Foreskin fibroblast (primary cell): ENCODE measurements at places on chromosomes 16 and 17.

DNA sequence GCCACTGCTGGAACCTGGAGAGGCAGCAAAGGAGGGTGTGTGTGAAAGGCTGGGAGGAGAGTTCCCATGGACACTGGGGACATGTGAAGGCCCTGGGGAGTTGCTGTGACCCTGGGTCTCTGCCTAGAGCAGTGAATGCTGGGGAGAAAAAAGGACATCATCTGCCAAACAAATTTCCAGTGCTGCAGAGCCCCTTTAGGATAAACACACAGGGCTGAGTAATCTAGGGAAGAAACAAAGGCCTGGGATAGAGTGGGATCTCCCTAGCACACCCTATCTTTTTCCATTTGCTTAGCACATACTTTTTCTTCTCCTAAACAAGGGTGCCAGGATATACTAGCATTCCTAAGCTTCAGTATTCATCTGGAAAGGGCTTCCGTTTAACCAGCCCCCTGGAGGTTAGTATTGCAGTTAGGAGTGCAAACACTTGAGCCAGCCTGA, 3.3 kb upstream of the HIGD1B start:
- no peak for DNase-seq

DNA sequence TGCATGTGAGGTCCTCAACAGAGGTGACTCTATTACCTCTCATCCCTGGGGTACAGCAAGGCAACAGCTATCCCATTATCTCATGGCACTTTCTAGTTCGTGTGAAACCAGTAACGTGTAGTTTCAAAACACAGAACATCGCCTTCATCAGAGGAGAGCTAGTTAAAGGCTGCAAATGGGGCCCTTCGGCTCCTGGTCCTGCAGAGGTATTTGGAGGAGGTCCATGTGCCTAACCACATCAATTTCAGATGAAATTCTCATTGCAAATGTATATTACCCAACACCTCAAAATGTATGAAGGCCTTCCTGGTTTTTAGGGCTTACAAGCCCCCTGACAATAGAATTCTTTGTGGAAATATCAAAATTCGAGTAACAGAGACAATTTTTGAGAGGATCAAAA, 95.7 kb upstream of the PSMD7 start:
- no peak for DNase-seq

DNA sequence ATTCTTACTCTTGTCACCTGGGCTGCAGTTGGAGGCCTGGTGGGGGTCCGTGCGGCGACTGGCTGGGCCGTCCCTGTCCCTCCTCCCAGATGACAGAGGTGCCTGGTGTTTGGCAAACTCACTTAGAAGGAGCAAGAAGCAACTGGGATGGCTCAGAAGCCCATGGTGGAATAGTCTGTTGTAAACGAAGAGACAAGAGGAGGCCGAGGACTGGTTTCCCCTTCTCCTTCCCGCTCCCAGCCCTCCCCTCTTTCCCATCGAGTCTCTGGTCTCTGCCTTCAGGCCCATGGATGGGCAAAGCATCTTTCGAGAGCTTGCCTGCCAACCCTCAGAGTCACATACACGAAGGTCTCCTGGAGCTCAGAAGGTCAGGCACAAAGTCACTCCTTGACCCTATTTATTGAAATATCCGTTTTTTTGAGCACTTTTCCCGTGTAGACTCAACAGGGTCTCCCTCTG, 364.4 kb downstream of the SEC14L1 start:
- DNase-seq, result no peak

DNA sequence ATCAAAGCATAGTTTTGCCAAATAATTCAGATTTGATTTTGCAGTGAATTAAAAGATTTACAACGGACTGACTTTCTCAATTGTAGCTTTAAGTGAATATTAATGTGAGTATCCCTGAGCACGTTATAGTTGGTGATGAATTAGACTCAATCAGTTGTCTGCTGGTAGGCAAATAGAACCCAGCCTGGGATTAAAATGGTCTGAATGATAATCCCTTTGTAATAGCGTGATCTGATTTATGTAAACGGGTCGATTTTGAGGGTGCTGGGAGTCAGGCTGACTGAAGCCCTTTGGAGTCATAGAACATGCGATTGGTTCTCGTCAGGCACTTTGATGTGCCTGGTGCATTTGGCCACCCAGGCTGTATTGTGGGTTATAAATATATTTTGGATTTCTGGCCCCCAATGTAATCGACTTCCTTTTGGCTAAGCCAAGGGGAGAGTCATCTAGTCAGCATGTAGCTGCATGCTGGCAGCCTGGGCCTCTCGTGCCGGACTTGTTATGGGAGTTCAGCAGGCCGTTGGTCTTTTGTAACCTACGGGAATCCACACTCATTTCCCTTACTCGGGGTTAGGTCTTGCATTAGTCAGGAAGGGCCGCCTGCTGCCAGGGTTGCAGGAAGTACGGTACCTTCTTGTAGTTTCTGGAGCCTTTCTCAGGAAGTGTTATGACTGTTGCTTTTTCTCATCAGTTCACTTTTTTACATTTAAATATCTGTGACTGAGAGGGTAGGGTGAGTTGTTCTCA, 5.4 kb downstream of the PGS1 start:
- peak; percentile 93 for DNase-seq

GRCh38 chr16:23796941-23797340, 38.8 kb upstream of the PRKCB start:
- DNase-seq, result no peak

DNA sequence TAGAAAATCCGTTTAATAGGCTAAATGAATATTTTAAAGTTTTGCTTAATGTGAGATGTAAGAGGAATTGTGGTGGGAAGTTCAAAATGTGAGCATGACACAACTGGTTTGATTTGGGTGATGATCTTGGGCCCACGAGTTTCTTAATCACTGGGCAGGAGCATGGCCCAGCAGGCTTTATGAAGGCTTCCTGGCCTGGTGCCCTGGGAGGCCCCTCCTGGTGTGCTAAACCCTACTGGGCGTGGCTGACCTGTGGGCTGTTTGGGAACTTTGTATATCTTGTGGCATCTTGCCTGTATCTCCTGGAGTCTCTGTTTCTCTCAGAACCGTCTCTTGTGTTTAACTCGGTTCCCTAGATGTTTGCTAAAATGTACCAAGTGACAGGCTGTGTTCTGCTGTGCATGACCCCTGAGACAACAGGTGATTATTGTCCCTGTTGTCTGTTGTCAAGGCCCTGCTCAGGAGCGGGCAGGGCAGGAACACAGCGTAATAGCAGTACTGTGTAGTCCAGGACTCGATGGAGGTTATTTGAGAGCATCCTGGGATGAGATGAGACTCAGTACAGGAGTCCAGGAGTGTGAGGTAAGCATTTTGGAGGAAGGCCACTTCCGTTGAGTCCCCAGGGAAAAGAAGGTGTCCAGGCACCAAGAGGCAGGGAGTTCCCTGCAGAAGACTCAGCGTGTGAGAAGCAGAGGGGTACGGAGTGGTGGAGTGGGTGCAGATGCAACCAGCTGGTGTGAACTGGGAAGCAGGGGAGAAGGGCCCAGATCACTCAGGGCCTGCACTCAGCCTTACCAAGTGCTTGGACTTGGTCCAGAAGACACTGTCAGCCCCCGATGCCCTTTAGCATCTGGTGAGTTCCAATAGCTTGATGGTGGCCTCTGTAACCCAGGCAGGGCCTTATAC, 48.5 kb downstream of the B9D1 start:
- peak; percentile 55 for DNase-seq

DNA sequence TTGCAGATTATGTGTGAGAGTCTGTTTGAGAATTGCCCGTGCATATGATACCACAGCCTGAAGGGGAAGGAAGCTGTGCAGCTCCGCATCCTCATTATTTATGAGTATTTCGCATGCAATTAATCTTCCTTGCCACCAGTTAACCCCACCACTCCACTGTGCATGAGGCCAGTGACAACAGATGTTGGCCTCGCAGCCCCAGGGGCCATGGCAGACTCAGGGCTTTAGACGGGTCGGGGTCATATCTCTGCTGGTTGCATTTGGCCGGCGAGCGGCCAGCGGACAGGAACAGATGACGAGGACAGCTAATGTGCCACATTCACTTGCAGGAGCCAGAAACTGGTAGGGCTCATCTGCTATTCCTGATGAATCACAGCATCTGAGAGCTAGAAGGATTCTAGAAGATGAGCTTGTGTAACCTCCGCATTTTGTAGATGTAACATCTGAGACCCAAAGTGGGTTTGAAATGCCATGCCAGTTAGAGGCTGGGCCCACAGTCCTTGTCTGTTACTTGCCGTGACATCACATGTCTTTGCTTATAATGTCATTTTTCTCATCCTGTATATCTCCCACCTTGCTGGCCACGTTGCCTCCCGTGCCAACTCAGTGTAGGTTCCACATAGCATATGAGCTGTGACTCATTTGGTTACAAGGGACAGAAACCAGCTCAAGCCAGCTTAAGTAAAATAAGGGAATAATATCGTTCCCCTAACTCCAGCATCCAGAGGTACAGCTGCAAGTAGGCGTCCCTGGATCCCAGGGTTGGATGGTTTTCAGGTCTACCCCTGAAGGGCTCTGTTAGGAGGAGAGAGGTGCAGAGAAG, 137.2 kb downstream of the SNX29 start:
- DNase-seq, result peak; percentile 79

DNA sequence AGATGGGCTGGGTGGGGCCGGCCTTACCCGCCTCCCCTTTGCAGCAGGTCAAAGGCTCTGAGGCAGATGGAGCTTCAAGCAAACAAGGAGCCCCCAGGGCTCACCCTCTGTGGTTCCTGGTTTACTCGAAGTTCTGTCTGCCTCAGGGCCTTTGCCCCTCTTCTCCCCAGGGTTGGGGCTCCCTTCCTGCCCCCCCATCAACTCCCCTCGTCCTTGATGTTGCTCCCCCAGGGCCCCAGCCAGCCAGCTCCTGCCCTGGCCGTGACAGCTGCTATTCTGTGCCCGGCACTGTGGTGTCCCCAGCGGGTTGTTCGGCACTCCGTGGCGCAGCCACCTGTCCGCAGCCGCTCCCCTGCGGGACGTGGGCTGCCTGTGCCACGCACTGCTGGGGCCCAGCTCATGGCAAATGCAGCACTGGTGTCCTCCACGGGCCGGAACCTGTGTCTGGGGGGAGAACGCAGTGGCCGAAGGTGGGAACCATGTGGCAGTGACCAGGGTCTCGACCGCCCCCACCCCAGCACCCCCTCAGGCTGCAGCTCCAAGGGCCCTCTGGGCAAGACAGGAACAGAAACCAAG, 4.3 kb upstream of the METRN start:
- DNase-seq, result no peak

GRCh38 chr16:81702506-81702905, 76.6 kb upstream of the PLCG2 start:
- no peak for DNase-seq

DNA sequence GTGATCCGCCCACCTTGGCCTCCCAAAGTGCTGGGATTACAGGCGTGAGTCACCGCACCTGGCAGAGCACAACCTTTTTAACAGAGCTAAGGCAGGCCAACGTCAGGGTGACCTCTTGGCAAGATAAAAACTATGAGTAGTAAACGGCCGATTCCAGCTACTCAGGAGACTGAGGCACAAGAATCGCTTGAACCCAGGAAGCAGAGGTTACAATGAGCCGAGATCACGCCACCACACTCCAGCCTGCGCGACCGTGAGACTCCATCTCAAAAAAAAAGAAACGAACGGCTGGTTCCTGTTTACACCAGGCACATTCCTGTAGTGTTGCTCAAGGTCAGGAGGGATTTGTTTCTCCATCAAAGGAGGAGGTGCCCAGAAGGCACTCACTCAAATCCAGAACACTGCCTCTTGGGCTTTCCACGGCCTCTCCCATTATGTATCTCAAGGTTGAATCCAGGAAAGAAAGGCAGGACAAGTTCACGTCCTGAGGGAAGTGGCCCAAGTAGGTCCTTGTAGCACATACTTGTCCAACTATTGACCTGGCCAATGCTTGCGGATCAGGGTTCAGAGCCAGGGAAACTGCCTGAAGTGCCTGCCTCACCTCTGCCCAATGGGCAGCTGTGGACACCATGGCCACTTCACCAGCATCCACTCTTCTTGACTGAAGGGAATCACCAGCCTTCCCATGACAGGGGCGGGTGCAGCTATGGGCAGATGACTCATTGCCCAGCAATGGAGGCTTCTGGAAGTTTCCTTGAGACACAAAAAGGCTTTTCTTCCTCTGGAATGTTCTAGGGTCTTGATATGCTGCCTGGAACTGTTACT, 13.5 kb downstream of the KNOP1 start:
- DNase-seq, result peak; percentile 75

GRCh38 chr16:64362193-64362592, 759.7 kb downstream of the CDH11 start:
- DNase-seq, result peak; percentile 72

- DNase-seq, result no peak
Measured at GRCh38 chr17:44155488-44155887, 13.8 kb downstream of the HROB start.

DNA sequence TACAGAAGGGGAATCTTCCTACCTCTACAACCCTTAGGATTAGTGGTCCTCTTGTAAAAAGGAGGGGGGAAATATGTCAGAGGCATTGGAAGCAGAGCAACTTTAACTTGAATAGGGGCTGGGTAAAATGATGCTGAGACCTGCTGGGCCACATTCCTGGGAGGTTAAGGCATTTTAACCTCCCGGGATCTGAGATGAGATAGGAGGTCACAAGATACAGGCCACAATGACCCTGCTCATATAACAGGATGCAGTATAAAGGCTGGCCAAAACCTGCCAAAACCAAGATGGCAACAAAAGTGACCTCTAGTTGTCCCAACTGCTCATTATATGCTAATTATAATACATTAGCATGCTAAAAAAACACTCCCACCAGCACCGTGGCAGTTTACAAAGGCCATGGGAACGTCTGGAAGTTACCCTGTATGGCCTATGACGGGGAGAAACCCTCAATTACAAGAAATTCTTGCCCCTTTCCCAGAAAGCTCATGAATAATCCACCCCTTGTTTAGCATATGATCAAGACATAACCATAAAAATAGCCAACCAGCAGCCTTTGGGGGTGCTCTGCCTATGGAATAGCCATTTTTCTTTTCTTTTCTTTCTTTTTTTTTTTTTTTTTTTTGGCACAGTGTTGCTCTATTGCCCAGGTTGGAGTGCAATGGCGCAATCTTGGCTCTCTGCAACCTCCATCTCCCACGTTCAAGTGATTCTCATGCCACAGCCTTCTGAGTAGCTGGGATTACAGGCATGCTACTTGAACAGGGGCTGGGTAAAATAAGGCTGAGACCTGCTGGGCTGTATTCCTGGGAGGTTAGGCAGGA, 6.2 kb upstream of the C1QTNF1 start:
- DNase-seq, result no peak
